ENCODE measurements at places on chromosomes 1 and 21.

DNA sequence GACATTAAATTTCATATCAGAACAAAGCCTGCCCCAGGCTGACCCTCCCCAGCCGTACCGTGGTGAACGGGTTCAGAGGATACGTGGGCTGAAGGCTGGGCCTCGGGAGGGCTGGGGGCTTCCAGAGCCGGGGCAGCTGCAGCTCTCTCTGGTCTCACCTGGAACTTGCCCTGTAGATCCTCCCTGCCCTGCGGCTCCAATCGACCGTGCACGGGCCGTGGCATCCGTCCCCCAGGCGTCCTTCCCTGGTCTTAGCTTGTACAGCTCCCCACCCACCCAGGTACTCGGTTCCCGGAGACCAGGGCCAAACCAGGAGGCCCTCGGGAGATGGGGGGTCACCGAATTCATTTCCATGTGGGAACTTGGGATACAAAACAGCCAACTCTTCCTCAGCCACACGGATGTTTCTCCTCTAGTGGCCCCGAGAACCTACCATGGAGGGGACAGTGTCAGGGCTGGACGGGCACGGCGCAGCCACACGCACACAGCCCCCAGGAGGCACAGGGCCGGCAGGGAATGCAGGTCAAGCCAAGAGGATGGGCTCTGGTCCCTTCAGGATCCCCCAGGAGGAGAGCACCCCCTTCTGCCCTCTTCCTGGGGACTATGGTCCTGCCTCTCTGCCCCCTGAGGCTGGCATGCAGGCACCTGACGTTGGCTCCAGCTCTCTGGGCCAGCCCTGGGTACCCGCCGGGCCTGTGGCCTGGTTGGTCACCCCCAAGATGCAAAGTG, 3.1 kb downstream of the B3GALT6 start:
- no peak for DNase-seq

DNA sequence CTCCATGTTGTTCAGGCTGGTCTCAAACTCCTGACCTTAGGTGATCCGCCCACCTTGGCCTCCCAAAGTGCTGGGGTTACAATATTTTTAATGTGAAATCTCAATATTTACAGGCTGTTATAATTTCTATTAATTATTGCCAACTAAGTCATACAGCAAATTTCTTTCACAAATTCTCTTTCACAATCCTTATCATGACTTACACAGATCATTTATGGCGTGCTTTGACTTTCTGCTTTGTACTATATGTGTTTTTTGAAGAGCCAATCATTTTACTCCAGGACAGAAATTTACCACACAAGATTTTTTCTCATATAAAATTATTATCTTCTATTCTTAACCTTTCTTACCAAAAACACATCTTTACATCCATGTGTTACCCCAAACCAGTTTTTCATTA, 1729.9 kb downstream of the NCAM2 start:
- DNase-seq = no peak

DNA sequence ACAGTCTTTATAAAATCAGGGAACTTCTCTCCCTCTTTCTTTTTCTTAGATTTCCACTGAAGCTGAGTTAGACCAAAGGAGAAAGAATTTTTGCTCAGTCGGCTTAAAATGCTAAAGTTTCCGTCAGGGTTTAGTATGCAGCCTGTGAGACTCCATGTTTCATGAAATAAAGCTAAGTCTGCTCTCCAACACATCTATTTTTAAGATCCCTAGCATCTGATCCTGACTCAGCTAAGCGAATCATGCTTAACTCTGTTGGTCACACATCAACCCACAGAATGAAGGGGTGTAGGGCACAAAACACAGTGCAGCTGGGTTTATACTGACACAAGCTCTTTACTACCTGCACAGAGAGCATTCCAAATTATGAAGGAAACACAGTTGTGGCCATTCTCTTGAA, 102.4 kb upstream of the ZNF281 start:
- DNase-seq = no peak

- DNase-seq = no peak
These were observed 2.9 kb upstream of the OR2T12 start for GRCh38 chr1:248306103-248306502.

GRCh38 chr1:15197591-15198447, 44.3 kb downstream of the TMEM51 start:
- no peak for DNase-seq

DNA sequence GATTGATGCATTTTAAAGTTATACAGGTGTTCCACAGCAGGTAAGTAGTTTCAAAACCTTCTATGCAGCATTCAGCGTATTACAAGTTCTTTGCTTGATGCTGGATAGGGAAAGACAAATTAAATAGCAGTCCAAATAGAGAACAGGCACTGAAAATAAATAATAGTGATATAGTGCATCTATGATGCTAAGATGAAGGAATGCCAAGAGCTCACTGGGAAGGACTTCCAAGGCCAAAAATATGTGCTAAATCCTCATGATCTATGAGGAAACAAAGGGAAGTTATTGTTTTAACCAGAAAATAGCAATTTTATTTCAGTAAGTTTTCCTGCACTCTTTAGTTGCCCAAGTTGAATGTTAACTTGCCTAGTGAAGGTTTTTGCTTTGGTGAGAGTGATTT, 127.8 kb upstream of the GREM2 start:
- DNase-seq = no peak

DNA sequence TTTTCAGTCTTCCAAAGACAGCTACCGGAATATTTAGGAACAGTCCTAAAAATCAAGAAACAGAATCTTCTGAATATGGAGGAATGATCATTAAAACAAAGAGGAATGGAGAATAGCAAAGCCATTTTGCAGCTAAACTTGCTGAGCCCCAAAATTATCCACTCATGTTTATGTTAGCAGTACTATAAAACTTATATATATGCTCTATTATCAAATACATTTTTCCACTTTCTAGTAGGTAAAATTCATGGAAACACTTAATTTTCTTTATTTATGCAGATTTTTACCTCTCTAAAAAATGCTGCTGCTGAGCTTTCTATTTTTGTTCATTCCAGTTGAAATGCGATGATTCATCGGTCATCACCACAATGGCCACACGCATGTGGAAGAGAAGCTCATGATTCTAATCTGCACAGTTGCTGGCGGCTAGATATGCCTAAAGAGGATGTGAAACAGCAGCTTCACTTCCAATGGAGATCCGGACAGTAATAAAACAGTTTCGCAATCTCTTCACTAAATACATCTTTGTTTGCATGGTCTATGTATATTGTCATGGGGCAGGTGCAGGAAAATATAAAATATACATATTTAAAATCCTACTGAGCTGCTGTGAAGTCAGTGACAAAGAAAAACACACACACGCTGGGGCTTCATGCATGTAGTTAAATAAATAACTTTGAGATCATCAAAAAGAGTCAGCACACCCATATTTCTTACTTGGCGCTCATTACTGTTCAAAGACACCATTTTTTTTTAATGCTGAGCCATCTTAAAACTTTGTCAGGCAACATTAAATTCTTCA, 292.2 kb downstream of the SMYD3 start:
- no peak for DNase-seq

DNA sequence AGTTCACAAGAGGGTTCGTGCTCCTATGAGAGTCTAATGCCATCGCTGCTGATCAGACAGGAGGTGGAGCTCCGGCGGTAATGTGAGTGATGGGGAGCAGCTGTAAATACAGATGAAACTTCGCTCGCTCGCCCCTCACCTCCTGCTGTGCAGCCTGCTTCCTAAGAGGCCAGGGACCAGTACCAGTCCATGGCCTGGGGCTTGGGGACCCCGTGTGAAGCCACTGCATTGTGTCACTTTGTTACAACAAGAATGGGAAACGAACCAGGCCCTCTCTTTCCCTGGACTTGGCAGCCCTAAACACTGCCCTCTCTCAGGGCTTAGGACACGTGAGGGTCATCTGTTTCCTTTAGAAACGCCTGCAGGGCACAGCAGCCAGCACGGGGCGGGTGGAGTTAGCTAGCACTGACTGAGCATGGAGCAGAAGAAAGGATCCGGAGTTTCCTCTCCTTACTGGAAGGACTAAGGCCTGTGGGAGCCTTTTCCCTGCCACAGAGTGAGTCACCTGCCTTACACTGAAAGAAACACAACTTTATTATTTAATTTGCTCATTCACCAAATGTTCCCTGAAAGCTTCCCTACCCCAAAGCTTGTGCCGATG, 185.2 kb upstream of the TMEM51 start:
- DNase-seq = no peak

GRCh38 chr21:41634858-41635257, 126.9 kb upstream of the TMPRSS2 start:
- no peak for DNase-seq

GRCh38 chr1:74328851-74329250, 93.7 kb downstream of the TNNI3K start:
- DNase-seq = no peak

DNA sequence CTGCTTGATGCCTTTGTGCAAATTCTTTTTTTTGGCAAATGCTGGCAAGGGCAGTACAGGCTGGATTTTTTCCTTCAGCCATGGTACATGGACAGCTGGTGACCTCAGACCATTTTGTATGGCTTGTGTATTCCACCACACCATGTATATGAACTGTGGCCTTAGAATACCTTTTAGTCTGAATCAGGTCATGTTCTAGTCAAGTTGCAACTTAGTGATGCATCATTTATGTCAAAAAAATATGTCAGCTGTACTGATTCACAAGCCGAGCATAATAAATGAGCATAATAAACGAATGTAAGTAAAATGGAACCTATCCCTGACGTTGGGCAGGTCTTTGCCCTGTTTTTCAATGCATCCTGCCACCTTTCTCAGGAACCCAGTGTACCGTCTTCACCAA, 219.7 kb upstream of the RUNX1 start:
- no peak for DNase-seq

DNA sequence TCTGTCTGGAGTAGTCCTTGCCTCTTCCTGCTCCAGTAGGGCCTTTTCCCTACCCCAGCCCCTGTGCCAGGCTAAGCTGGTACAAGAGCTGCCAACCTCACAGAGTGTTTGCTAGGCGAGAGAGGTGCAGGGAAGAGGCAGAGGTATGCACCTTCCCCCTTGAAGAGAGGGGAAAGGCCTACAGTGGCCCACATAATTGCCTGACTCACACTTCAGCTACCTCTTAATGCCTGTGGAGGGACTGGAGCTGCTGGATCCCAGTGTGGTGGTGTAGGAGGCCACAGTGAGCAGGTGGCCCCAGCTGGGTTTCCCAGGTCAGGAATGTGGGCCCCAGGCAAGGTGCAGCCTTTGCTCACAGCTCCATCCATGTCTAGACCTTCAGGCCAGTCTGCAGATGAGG, 3.3 kb upstream of the CCDC28B start:
- no peak for DNase-seq

- no peak for DNase-seq
These were observed 27.0 kb downstream of the FGGY start for GRCh38 chr1:59323879-59324278.

- no peak for DNase-seq
These were observed 1106.5 kb upstream of the TMPRSS15 start for GRCh38 chr21:19510057-19510456.

GRCh38 chr1:230145953-230146476, 79.0 kb downstream of the GALNT2 start:
- no peak for DNase-seq

GRCh38 chr1:68322837-68323687, 90.7 kb upstream of the WLS start:
- no peak for DNase-seq

DNA sequence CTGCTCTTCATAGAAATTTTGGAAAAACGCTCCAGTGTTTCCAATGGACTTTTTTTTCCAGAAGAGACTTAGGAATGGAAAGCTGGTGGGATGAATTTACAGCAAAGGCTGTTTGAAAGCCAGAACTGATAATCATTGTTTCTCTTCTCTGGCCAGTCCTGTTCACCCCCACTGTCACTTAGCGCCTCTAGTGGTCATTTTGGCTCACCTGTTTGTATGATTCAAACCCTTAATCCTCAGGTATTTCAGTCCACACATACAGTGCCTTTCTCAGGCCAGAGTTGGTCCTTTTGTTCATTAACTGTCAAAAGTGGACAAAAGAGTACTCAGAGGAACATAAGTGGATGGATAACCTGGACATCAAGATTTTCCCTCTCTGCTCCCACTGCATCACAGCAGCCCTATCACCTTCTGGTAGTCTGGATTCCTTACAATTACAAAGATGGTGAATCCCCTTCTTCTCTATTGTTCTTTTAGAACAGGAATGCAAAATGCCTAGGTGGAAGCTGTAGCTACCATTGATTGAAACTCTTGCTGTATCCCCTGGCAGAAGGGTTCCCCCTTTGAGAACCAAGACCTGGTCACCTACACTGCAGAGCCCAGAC, 177.6 kb upstream of the OLFM3 start:
- DNase-seq = no peak

GRCh38 chr1:223634423-223634822, 31.1 kb downstream of the CAPN8 start:
- DNase-seq = no peak

DNA sequence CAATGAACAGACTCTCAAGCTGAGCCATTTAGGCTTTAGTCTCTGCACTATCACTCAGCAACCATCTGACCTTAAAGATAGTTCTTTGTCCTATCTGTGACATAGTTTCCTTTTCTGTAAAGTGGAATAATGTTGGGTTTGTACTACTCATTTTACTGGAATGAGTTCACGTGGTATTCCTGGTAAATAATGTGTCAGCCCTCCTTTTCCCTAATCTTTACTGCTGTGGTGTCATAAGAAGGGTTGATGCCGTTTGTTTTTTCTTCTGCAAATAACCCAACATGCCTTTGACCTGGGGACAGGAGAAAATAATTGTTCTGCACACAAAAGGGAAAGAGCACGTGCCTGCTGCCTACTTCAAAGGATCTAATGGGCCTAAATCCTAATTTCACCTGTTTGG, 297.8 kb downstream of the BRINP3 start:
- no peak for DNase-seq

DNA sequence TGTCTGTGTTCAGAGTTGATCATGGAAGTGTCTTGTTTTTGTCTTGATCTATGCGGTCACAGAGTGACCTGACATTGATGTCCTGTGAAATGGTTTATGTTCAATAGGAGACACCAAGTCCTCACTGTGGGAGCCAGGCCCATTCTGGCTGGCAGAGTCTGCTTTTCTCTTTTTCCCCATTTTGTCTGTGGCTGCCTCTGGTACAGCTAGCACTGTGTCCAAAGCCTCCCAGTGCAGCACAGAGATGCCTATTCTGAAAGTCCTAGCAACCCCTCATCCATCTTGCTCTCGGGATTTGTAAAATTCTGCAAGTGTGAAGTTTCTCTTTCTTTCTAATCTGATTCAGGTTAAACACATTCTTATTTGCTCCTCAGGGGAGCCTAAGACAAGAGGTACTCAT, 14.3 kb downstream of the TNN start:
- no peak for DNase-seq

DNA sequence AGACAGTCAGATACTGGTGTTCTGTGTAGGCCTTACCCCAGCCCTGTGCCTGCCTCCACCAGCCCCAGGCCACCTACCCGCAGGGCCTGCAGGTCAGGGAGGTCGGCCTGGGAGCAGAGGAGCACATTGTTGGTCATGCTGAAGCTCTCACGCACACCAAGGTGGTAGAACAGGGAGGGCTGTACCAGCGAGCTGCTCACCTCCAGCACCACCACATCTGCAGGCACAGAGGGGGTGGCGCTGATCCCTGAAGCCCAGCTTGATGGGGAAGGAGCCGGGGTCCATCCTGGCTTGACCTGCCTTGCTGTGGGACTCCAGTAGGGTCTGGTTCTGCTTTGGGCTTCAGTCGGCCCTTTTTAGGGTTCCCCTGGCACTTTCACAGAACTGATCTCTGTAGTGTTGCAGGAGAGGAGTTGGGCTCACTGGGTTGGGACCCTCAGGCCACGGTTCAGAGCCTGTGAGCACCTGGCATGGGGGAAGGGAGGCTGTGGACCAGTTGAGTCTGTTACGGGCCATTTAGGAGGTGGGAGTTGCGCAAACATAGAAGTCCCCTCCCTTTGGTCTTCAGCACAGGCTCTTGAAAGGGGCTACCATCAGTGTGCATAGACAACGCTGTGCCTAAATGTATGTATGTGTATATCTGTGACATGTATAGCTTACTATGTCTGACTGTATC, 1.9 kb downstream of the MAP3K6 start:
- no peak for DNase-seq

GRCh38 chr1:62040450-62040849, 154.2 kb upstream of the L1TD1 start:
- DNase-seq = no peak

Measured in activated B cell treated with CpG ODN at 0.5 μM for 24 hours (primary cell).